ENCODE measurements at places on chromosomes 11 and 22.

- peaks cover 15% of the 10 kb centered on the region for H3K27me3 ChIP-seq
- no peak for DNase-seq
- no peak overlapping the region for H3K27ac ChIP-seq
- no peaks in the 10 kb centered on the region for H3K4me1 ChIP-seq
Observed at GRCh38 chr22:23376256-23376655, 195.9 kb downstream of the BCR start.

DNA sequence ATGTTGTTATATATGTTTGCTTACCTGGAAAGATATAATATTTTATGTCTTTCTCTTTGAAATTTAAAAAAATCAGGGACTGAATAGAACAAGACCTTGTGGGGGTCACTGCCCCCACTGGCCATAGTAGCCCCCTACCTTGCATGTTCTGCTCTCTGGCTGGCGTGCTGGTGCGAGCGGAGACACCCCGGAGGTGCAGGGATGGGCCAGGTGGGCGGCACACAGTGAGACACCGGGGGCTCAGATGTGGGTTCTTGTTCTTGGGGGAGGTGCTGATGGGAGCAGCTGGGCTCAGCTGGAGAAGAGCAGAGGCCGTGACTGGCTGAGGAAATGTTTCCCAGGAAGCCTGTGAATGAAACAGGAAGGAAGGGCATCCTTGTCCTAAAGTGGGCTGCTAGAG lies 20.2 kb downstream of the GAB4 start:
- no peaks in the 10 kb centered on the region for H3K4me1 ChIP-seq
- no peaks in the 10 kb centered on the region for H3K36me3 ChIP-seq
- no peak overlapping the region for H3K4me3 ChIP-seq
- H3K27me3 ChIP-seq, result no peaks in the 10 kb centered on the region

GRCh38 chr11:132046288-132046865 lies 676.0 kb downstream of the NTM start:
- no peak overlapping the region for H3K4me3 ChIP-seq
- H3K4me1 ChIP-seq, result no peaks in the 10 kb centered on the region
- no peaks in the 10 kb centered on the region for H3K27me3 ChIP-seq
- DNase-seq, result no peak
- H3K27ac ChIP-seq, result no peak overlapping the region

GRCh38 chr22:21047730-21048129 lies 2.0 kb downstream of the LRRC74B start:
- H3K36me3 ChIP-seq, result no peaks in the 10 kb centered on the region
- no peak overlapping the region for H3K27ac ChIP-seq
- H3K4me3 ChIP-seq, result no peak overlapping the region
- no peak for DNase-seq

DNA sequence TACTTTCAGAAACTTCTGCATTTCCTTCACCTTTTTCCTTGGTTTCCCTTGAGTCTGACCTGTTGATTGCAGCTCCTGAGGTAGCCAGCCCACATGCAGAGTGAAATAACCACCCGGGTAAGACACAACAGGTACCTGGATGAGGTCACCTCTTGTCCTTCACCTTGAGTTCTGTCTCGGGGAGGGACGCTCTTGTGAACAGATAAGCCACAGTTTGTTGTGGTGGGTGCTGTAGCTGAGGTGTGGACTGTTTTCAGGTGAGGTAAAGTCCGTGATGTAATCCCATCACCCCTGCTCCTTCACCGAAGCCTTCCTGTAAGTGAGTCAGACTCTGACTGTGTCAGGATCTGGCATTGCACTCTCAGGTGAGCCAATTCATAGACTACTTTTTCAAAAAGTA lies 183.1 kb downstream of the NAV2 start:
- H3K4me3 ChIP-seq, result no peak overlapping the region
- H3K27ac ChIP-seq, result no peak overlapping the region
- H3K27me3 ChIP-seq, result no peaks in the 10 kb centered on the region
- peaks cover 43% of the 10 kb centered on the region for H3K4me1 ChIP-seq

GRCh38 chr11:125931668-125932067 lies 14.2 kb upstream of the VSIG10L2 start:
- H3K27ac ChIP-seq, result no peak overlapping the region
- H3K4me3 ChIP-seq, result no peak overlapping the region
- H3K27me3 ChIP-seq, result peaks cover 27% of the 10 kb centered on the region
- H3K4me1 ChIP-seq, result no peaks in the 10 kb centered on the region
- no peak for DNase-seq

GRCh38 chr22:29313126-29313575 lies 2.3 kb downstream of the RASL10A start:
- peaks cover 37% of the 10 kb centered on the region for H3K27me3 ChIP-seq
- DNase-seq, result peak; percentile 70
- peaks cover 69% of the 10 kb centered on the region for H3K4me1 ChIP-seq

GRCh38 chr11:110338684-110339083 lies 42.3 kb upstream of the RDX start:
- no peaks in the 10 kb centered on the region for H3K36me3 ChIP-seq
- no peak overlapping the region for H3K4me3 ChIP-seq
- H3K27ac ChIP-seq, result no peak overlapping the region

Data from tibial artery (tissue), 4 donors.